ENCODE measurements at places on chromosomes 1 and 21. TPM values are rescaled to one million over a fixed set of nuclear protein-coding genes. Genes with fewer than 3 reads are reported as not detected.

Gene TUFT1
- total RNA-seq = 12.8 TPM

DNA sequence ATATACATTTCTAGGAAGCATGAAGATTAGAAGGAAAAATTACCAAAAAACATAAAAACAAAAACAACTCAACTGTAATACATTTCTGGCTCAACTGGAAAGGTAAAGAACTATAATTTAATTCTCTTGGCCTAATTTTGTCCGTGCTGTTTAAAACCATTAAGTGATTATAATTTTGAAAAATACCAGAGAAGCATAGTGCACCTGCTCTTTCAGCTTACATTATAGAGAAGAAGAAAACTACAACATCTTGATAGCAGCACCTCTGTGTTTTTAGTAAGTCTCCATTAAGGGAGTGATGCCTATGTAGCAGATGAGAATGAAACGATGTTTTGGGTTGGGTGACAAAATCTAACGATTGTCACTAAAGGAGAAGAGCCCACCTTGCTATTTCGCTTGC, 19.3 kb upstream of the MAN1A2 start:
- no peak overlapping the region for H3K27ac ChIP-seq
- H3K4me1 ChIP-seq = no peaks in the 10 kb centered on the region
- no peak overlapping the region for H3K4me3 ChIP-seq
- no peaks in the 10 kb centered on the region for H3K27me3 ChIP-seq
- no peak for DNase-seq

DNA sequence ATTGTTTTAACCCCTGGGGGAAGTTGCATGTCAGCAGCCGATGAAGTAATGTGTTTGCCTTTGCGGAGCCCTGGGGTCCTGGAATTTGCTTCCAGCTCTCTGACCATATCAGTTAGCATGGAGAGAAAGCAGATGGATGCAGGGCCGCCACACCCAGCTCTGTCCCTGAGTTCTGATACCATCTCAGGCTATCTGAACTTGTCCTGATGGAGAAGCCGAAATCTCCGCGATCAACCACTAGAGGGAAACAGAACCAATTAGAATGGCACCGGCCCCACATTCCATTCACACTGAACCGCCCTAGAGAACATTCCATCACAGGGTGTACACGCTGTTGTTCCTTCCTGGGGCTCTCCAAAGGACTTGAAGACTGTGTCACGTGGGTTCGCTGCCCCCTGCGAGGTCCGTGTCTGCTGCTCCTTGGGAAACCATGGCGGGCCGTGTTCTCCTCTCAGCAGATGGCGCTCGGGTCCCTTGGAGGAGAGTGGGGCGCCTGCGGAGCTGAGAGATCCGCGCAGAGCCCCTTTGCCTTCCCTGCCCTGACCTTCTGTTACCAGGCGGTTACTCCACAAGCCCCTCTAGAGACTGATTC, 75.4 kb downstream of the ABCA4 start:
- H3K27ac ChIP-seq = peak overlapping the region; percentile 76
- no peaks in the 10 kb centered on the region for H3K27me3 ChIP-seq
- H3K4me1 ChIP-seq = peaks cover 49% of the 10 kb centered on the region
- H3K4me3 ChIP-seq = no peak overlapping the region

GRCh38 chr1:196980859-196981258, 3.5 kb downstream of the CFHR5 start:
- no peaks in the 10 kb centered on the region for H3K4me1 ChIP-seq
- no peak overlapping the region for H3K4me3 ChIP-seq
- H3K27ac ChIP-seq = no peak overlapping the region
- DNase-seq = no peak

GRCh38 chr1:46340404-46341221, at the start of gene NSUN4:
Gene NSUN4, plus strand, starts transcription at chr1:46340807. Its CDS starts 20 bp downstream, at chr1:46340827.
- peak; percentile 96 for DNase-seq
- H3K27me3 ChIP-seq = no peaks in the 10 kb centered on the region
- H3K27ac ChIP-seq = peak within 1 kb of the TSS; percentile 99
- peaks cover 8% of the 10 kb centered on the region for H3K4me1 ChIP-seq

DNA sequence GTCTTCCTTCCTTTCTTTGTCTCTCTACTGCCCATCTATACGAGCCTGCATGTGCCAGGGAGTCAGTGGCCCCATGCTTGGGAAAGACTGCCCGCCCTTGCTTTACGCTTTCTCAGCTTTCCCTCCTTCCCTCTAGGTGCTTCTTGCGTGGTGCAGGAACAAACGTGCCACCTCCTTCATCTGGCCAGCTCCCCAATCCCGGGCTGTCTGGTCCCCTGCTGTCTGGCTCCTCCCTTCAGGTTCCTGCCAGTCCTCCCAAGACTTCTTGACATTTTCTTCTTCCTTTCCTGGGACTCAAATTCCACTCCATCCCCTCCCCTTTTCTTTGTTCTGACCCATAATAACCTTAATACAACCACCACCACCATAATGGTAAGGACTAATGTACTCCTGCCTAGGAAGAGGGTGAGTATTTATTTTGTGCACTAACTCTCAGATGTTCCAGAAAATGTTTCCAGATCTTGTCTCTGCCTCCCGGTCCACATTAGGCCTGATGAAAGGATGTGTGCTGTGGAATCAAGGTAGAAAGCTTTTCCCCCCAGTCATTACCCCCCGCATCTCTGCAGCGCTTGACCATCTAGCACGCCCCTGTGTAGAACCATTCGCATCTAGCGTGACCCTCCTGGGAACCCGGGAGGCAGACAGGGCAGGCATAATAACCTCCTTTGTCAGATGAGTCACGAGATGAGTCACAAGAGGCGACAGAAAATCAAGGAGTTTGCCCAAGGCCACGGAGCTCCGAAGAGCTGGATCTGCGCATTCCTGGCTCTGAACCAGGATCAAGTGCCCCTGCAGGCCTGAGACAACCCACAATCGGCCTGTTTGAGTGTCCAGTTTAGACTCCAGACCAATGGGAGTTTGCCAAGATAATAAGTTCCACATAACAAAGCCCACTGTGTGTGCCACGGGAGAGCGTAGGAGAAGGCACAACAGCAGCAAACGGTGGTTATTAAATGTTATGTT, 60.1 kb upstream of the NEK2 start:
- no peaks in the 10 kb centered on the region for H3K27me3 ChIP-seq
- H3K27ac ChIP-seq = no peak overlapping the region
- no peak for DNase-seq
- H3K4me3 ChIP-seq = no peak overlapping the region
- no peaks in the 10 kb centered on the region for H3K36me3 ChIP-seq
